Ascending aorta (tissue), 2 donors: ENCODE measurements at places on chromosomes 2 and 18.
A peak's percentile ranks its signal among the peaks of the same experiment; 100 is the strongest.

GRCh38 chr2:112491946-112492345 is 10.0 kb downstream of the TTL start:
- DNase-seq = no peak

- DNase-seq = no peak
Observed at GRCh38 chr2:66433945-66434678, 813 bp upstream of the MEIS1 start.

DNA sequence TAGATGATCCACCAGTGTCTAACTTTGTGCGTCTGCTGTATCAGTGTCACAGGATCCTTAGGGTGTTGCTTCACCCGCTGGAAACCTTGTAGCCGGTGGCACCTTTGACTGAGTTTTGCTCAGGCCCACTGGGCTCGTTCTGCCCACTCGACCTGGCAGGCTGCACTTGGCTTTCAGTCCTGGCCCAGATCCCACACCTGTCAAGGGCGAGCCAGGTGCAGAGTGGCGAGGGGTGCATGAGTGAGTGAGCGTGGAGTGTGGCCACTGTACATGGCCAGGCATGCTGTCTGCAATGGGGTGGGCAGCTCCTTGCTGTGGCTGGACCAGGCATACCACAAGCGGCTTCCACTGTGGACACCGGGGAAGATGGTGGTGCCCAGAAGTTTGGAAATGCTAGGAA is 179.0 kb downstream of the FAM210A start:
- no peak for DNase-seq

DNA sequence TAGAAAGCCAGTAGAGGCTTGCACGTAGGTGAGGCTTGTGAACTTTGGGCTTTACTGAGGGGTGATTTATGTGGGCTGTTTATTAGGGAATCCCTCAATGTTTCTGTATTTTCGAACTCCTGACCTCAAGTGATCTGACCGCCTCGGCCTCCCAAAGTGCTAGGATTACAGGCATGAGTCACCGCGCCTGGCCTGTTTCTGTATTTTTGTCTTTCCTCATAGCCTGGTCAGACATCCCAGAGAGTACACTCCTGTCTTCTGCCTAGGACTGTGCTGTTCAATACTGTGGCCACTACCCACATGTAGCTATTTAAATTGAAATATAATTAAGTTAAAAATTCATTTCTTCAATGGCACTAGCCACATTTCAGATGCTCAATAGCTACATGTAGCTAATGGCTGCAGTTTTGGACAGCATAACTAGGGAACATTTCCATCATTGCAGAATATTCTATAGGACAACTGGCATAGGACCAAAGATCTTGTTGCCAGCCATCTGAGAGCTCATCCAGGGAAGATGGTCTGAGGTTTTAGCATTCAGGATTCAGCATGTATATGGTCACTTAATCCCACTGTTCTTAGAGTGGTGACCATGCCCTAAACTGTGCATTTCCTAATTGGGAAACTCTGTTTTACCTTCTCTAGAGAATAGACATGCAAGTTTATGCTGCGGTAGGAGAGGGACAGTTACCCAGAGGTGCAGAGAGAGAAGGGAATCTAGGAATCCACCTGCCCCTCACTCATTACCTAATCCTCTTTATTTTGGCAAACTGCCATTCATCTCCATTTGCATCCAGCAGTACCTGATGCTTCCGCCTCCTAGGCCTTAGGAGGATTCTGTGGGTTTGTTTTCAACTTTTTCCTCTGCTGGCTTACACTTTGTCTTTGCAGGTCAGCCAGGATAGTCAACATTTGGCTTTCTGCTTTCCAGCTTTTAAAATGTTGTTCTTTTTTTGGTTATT is 64.4 kb downstream of the LCLAT1 start:
- DNase-seq = no peak

GRCh38 chr2:31413862-31414550 is 536 bp downstream of the XDH start:
- no peak for DNase-seq

GRCh38 chr2:84799772-84800171 is 81.1 kb downstream of the TRABD2A start:
- DNase-seq = no peak

DNA sequence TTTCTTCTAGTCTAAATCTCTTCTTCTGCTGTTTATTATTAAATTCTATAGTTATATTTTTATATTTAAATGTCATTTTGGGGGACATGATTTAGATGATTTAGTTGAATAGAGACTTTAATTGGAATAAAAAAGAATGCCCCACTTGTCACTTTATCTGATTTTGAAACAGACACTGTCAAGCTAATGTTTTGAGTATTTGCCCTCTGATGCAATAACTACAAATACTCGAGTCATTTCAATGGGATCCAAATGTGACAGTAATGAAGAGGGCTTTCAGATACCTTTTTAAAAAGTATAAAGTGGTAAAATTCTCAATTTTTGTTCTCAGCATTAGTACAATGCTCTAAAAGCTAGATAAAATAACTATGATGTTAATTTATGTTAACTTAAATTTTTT is 257.3 kb upstream of the SESTD1 start:
- DNase-seq = no peak

DNA sequence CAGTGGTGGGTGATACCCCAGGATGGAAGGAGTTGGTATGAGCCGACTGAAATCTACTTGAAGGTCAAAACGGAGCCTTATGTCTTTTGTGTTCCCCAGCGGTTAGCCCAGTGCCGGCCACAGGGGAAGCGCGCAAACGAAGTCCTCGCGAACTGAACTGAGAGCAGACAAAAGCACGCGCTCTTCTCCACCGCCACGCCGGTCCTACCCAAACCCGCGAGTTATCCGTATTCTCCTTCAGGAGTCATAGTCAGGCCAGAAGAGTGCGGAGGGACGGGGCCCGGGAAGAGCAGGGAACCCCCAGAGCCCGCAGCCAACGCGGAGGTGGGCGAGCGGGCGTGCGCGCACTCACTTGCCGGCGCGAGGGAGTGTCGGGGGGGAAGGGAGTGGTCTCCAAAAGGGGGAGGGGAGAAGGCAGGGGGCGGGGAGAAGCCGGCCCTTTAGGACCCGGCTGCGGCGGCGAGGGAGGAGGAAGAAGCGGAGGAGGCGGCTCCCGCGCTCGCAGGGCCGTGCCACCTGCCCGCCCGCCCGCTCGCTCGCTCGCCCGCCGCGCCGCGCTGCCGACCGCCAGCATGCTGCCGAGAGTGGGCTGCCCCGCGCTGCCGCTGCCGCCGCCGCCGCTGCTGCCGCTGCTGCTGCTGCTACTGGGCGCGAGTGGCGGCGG is at the start of gene IGFBP2:
Gene IGFBP2, plus strand, starts transcription at position 469 of the 664 bp plus-strand sequence. Its CDS starts 104 bp downstream, at position 573.
- peak; percentile 77 for DNase-seq

DNA sequence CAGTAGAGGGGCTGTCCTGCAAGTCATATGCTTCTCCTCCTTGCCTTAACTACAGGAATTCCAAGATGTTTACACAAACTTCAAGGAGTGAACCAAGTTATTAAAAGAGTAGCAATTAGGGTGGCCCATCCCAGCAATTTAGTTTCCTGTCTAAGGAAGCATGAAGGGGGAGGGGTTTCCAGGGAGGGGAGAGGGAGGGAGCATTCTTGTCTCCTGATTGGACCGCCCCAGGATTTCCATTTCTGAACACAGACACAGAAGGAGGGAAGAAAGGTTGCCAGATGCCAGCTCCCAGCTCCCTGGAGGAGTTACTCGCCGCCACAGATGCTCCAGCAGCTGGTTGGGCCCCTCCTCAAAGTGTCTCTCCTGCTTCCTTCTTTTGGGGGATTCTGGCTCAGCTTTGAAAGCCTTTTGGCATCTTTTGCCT is 107.6 kb downstream of the TRIB2 start:
- no peak for DNase-seq

DNA sequence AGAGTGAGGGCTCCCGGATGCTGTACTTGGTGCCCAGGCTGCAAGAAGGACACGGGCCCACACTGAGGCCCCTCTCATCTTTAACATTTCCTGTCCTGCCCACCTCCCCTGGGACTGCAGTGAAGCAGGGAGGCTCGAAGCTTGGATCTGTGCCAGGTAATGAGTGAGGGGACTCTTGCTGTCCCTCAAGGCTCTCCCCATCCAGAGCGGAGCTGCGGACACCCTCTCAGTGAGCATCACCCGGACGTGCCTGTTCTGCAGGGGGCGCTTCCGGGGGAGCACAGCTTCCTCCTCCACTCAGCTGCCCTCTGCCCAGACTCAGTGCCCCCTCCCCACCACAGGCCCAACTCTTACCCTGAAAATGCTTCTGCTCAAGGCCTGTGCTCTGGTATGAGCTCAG is 150.0 kb upstream of the MYCN start:
- DNase-seq = no peak
